Activated naive CD4-positive, alpha-beta T cell treated with anti-CD3 and anti-CD28 coated beads for 36 hours (primary cell): ENCODE measurements at places on chromosomes 12 and 14. TPM values are rescaled to one million over a fixed set of nuclear protein-coding genes. Genes with fewer than 3 reads are reported as not detected.

ACSS3 gene
- not detected for total RNA-seq

DEPDC4 gene
- total RNA-seq: 3.6 TPM

KRT72 gene
- 2.3 TPM for total RNA-seq

PXN gene
- 112 TPM for total RNA-seq

GUCY2C gene
- total RNA-seq: not detected

KRT73 gene
- 2.1 TPM for total RNA-seq

ACSM4 gene
- total RNA-seq: not detected

VDR gene
- 57.7 TPM for total RNA-seq

ANKS1B gene
- not detected for total RNA-seq

XRCC3 gene
- 49.0 TPM for total RNA-seq

DLK1 gene
- total RNA-seq: not detected

RNU4-1 gene
- total RNA-seq: 1,294 TPM

MGST1 gene
- not detected for total RNA-seq

MUCL1 gene
- not detected for total RNA-seq

NOVA1 gene
- not detected for total RNA-seq

DNAL1 gene
- 4.4 TPM for total RNA-seq

TBX5 gene
- not detected for total RNA-seq

RASSF9 gene
- not detected for total RNA-seq
